ENCODE measurements at places on chromosomes 12 and 14. TPM values are rescaled to one million over a fixed set of nuclear protein-coding genes. Genes with fewer than 3 reads are reported as not detected.

The TSHR gene
- 0.24 TPM for total RNA-seq

The TAS2R43 gene
- total RNA-seq = 1.2 TPM

The SIX6 gene
- not detected for total RNA-seq

The EIF2S3B gene
- total RNA-seq = 1.8 TPM

The TC2N gene
- total RNA-seq = 36.6 TPM

The BDKRB2 gene
- 0.42 TPM for total RNA-seq

The ACOT6 gene
- total RNA-seq = not detected

The GALNT9 gene
- total RNA-seq = 0.36 TPM

The ARL6IP4 gene
- 122 TPM for total RNA-seq

The TDP1 gene
- total RNA-seq = 45.9 TPM

The IL26 gene
- total RNA-seq = not detected

The PTCSC3 gene
- not detected for total RNA-seq

The TEX52 gene
- total RNA-seq = not detected

The CDCA3 gene
- total RNA-seq = 36.1 TPM

The SLC5A8 gene
- 0.12 TPM for total RNA-seq

The GPR84 gene
- total RNA-seq = not detected

The PRH2 gene
- not detected for total RNA-seq

The GALNT4 gene
- 25.7 TPM for total RNA-seq

The HOTAIR gene
- not detected for total RNA-seq

The EGLN3 gene
- 9.5 TPM for total RNA-seq

The DBX2 gene
- total RNA-seq = not detected

The ADAMTS20 gene
- total RNA-seq = 0.33 TPM

The AMDHD1 gene
- total RNA-seq = 0.41 TPM

The RERG gene
- total RNA-seq = 2.2 TPM

The TMPO gene
- 191 TPM for total RNA-seq

The OASL gene
- not detected for total RNA-seq

The PRIMA1 gene
- 4.0 TPM for total RNA-seq

The PTPRB gene
- 0.55 TPM for total RNA-seq

The AMIGO2 gene
- 10.7 TPM for total RNA-seq

The DCN gene
- not detected for total RNA-seq

The UTP20 gene
- total RNA-seq = 20.3 TPM

The CIDEB gene
- 1.9 TPM for total RNA-seq

The SERPINA9 gene
- not detected for total RNA-seq

The MYH6 gene
- 0.04 TPM for total RNA-seq

Data from progenitor cell of endocrine pancreas (in vitro differentiated cells).